ENCODE measurements at places on chromosomes 12 and 14.

- DNase-seq = no peak
Observed at GRCh38 chr12:25434515-25434914, 118.6 kb downstream of the LMNTD1 start.

GRCh38 chr14:64026600-64026999, 173.8 kb downstream of the SYNE2 start:
- no peak for DNase-seq

DNA sequence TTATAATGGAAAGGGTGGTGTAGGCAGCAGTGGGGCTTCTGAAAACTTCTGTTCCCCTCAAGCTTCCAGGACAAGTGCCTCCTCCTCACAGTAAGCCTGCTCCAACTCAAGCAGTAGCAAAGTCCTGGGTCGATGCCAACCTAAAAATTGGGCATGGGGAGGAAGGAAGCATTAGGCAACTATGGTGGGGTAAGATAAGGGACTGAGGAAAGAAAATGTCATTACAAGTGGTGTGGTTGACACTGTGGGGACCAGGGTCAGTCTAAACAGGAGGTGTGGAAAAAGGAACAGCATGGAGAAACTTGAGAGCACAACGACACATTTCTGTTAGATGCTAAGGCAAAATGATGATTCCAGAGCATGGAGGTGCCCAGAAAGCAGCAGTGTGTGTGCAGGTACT, 34.9 kb downstream of the WIF1 start:
- no peak for DNase-seq

DNA sequence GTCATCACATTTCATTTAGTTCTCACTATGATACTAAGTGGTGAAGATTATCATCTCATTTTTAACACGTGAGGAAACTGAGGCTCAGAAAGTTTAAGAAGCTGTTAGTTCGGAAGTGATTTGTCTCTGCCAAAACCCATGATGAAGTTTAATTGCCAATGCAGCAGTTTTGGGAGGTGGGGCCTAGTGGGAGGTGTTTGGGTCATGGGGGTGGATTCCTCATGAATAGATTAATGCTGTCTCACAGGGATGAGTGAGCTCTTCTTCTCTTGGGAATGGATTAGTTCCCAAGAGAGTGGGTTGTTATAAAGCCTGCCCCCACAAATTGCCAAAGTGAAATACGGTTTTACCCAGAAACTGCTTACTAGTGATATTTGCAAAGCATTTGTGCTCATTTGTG, 91.5 kb upstream of the IGF1 start:
- no peak for DNase-seq

GRCh38 chr12:14654842-14655241, 41.6 kb downstream of the GUCY2C start:
- no peak for DNase-seq

- DNase-seq = no peak
Observed at GRCh38 chr14:69244946-69245345, 15.0 kb upstream of the GALNT16 start.

DNA sequence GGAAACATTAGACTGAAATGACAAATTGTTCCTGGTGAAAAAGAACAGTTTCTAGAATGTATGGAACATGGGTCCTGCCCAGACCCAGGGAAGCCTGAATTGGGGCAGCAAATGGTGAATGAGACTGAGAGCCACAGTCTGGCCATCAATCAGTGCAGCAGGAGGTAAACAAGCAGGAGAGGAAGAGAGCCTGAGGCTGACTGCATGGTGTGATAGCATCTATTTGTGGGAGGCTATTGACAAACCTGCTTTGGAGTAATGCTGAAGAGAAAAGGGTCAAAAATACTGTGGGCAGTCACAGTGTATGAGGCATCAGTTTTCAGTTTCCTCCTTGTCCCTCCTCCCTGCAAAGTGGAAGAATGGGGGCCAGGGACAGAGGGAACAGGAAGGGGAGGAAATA, 136.8 kb downstream of the ANKS1B start:
- no peak for DNase-seq

DNA sequence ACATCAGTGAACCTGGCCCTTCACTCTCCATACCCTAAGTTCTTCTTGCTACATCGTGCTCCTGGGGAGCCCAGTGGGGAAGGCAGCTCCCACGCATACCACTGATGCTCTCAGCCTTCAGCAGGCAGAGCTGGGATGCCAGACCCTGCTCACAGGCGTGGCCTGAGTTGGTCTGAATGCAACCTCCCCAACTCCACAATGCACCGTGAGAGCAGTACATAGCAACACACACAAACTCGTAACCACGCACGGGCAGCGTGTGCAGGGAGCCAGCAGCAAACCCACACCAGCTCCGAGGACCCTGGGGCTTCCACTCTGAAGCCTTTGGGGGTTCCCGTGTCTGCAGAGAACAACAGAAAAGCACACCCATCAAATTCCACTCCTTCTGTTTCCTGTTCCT, 37.3 kb downstream of the ANO2 start:
- DNase-seq = no peak

GRCh38 chr14:55858604-55859003, 259.6 kb upstream of the PELI2 start:
- DNase-seq = no peak

GRCh38 chr14:55329999-55330710, 58.9 kb downstream of the FBXO34 start:
- no peak for DNase-seq

Measured in activated CD4-positive, alpha-beta memory T cell treated with anti-CD3 and anti-CD28 coated beads, Interleukin-2, amount 10 ng/mL, durations not matched to agents 7 days and 5 days (primary cell).